ENCODE measurements at places on chromosomes 5 and 9.

DNA sequence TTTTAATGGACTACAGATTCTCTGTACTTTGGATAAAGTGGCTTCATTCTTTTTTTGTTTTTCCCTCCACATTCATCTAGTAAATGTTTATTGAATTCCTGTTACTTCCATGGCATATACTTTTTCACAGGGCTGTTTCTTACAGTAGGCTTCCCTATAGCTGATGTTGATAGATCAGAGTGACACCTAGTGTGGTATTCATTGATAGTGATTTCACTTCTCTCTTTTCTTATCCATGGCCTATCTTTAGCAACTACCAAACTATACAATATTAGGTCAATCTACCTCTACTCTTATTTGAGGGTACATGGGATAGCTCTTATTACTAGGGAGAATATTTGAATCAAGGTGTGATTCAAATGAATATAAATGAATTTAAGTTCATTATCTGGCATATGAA is 35.8 kb downstream of the FSD1L start:
- no peak for DNase-seq

GRCh38 chr9:84002344-84002743 is 21.7 kb downstream of the RMI1 start:
- DNase-seq = no peak

DNA sequence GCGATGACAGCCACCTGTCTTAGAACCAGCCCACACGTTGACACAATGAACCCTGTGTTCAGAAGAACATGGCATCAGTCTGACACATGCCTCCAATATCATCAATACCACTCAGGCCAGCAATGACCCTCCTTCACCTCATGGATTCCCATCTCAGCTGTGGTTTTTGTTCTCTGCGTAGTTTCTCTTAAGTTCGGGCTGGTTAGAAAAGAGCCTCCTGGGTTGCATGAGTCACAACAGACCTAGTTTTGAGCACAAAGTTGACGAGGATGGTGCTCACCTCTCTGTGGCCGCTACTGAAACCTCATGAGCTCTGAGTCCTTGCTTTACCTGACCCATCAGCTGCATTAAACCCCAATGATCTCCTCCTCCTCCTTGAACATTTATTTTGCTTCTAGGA is 299.9 kb downstream of the SPOCK1 start:
- no peak for DNase-seq

- DNase-seq = no peak
These were observed 792.4 kb downstream of the PTPRD start for GRCh38 chr9:9820436-9820835.

- DNase-seq = no peak
These were observed 46.4 kb upstream of the CHD1 start for GRCh38 chr5:98975223-98975622.

GRCh38 chr9:136831720-136832104 is 10.6 kb upstream of the AJM1 start:
- no peak for DNase-seq

- DNase-seq = no peak
These were observed 1021.7 kb downstream of the EFNA5 start for GRCh38 chr5:106649031-106649430.

- no peak for DNase-seq
These were observed 67.2 kb upstream of the DAP start for GRCh38 chr5:10828241-10828640.

GRCh38 chr5:68534131-68534940 is 318.8 kb downstream of the PIK3R1 start:
- DNase-seq = no peak

GRCh38 chr9:76573905-76574760 is 115.2 kb downstream of the GCNT1 start:
- no peak for DNase-seq
